Foreskin melanocyte (primary cell): ENCODE measurements at places on chromosomes 5 and 9.
A peak's percentile ranks its signal among the peaks of the same experiment; 100 is the strongest.

DNA sequence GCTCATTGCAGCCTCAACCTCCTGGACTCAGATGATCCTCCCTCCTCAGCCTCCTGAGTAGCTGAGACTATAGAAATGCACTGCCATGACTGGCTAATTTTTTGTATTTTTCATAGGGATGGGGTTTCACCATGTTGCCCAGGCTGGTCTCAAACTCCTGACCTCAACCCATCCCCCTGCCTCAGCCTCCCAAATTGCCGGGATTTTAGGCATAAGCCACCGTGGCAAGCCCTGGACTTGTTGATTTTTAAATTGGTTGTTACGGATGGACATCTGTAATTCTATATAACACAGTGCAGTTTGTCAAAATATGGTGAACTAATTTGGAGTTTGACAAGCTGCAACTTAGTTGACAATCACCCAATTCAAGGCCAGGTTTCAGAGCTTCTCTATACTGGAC lies 22.7 kb downstream of the SNX18 start:
- no peak for DNase-seq

GRCh38 chr5:44953078-44953477 lies 144.3 kb downstream of the MRPS30 start:
- no peak for DNase-seq

DNA sequence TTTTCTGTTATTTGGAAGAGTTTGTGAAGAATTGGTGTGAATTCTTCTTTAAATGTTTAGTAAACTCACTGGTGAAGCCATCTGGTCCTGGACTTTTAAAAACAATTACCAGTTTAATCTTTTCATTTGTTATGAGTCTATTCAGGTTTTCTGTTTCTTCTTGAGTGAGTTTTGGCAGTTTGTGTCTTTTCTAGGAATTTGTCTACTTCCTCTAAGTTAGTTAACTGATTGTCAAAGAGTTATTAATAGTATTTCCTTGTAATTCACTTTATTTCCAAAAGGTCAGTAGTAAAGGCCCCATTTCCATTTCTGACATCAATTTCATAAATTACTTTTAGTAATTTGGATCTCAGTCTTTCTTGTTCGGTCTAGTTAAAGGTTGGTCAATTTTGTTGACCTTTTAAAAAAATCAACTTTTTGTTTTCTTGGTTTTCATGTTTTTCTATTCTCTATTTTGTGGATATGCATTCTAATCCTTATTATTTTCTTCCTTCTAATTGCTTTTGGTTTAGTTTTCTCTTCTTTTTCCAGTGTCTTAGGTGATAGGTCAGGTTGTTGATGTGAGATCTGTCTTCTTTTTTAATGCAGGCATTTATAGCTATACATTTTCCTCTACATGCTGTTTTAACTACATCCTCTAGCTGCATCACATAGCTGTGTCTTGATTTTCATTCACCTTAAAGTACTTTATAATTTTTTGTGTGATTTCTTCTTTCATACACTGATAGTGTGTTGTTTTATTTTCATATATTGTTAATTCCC lies 7.3 kb upstream of the SMIM3 start:
- DNase-seq = no peak

DNA sequence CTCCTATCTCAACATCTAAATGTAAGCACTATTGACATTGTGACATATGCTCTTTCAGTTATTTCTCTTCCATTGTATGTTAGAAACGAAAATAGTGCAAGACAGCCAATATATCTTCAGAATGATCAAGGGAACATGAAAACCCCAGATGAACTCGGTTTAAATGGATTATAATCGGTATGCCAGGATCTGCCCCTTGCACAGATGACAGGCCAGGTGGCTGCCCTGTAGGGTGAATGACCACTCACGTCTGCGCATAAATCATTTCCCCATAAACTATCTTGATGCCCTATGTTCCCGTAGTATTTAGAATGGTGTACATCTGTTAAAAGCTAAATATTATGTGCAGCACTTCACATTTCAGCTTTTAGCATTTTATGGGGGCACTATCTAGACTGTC lies 69.7 kb upstream of the RANBP3L start:
- no peak for DNase-seq

DNA sequence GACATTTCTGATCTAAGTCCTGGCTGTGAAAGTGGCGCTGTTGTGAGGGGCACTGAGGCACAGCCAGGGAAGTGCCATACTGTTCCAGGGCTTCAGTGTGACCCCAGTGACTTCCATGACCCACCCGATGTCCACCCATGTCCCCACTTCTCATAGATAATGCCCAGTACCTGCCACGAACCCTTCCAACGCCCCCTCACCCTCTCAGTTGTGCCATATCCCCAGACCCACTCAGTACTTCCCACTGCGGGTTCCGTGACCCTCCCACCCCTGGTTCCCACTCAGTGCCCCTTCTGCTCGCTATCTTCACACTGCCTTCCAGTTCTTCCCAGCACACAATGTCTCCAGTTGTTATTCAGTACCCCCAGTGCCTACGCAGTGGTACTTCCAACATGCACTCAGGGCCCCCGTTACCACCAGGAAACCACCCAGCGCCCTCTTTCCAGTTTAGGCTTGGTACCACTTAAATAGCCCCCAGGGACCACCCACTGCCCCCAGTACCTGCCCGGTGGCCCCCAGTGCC lies 30.7 kb upstream of the PSD2 start:
- no peak for DNase-seq

- DNase-seq = no peak
Measured at GRCh38 chr5:116343961-116344360, 230.7 kb downstream of the SEMA6A start.

- DNase-seq = no peak
Measured at GRCh38 chr9:124295159-124295794, 37.5 kb downstream of the NEK6 start.

GRCh38 chr9:110290001-110290400 lies 33.7 kb upstream of the TXN start:
- no peak for DNase-seq

DNA sequence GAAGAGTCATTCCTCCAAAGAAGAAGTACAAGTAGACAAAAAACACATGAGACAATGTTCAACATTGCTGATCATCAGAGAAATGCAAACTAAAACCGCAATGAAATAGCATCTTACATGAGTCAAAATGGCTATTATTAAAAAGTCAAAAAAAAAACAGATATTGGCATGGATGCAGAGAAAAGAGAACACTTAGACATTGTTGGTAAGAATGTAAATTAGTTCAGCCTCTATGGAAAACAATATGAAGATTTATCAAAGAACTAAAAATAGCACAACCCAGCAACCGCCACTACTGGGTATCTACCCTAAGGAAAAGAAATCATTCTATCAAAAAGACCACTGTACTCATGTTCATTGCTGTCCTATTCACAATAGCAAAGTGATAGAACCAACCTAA lies 157.5 kb downstream of the CHSY3 start:
- DNase-seq = peak; percentile 98

- DNase-seq = peak; percentile 9
Measured at GRCh38 chr5:14743601-14744295, 79.2 kb downstream of the OTULIN start.

DNA sequence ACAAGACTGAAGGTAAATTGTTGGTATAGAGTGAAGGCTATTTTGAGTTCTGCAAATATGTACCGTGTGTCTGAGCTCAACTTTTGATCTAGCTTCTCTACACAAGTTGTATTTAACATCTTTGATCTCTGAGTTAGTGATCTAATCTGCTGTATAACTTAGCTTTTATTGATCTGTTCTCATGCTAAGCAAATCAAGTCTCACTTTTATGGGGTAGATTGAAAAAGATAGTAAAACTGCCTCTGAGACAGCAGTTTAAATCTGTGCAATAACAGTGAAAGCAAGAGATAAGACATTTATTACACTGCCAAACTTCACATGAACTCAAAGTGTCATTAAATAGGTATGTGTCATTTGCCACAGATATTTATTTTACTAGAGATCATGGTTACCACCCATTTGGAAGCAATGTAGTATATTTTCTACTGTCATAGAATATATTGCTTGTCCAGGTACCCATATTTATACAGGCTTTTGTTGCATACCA lies 477.3 kb downstream of the ISL1 start:
- no peak for DNase-seq

GRCh38 chr5:69404659-69405330 lies 10.1 kb upstream of the MARVELD2 start:
- DNase-seq = no peak

DNA sequence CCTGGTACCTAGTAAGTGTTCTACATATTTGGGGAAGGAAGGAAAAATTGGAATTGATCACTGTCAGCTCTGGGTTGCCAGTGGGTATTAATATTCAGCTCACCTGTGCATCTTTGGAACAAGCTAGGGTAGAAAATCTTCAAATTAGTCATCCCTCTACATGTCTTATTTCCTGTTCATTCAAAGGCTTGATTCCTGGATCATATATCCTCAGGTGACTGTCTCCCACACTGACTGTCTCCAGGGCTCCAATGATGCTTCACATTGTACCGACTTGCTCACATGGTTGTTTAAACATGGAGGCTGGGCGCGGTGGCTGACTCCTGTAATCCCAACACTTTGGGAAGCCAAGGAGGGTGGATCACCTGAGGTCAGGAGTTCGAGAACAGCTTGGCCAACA lies 11.6 kb upstream of the SUSD1 start:
- no peak for DNase-seq

DNA sequence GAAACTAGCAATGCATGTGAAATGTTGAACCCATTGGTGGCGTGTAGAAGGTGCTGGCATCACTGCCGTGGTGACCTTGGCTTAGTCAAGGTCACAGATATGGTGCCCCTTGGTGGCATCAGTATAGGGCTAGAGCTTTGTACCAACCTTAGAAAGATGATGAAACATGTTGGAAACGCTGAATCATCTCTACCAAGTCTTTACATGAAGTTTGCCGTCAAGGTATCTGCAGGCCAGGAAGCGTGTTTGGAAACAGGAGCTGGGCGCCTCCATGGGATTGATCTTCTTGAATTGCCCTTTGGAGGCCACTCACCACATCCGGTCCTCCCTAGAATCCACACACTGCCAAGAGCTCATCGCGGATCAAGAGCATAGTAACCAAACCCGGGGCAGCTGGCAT lies 16.9 kb upstream of the BOD1 start:
- DNase-seq = no peak

GRCh38 chr9:137116027-137116507 lies 1.5 kb upstream of the DPP7 start:
- no peak for DNase-seq

GRCh38 chr5:83197326-83197967 lies 120.1 kb downstream of the XRCC4 start:
- DNase-seq = no peak

- DNase-seq = no peak
Measured at GRCh38 chr9:100641166-100641565, 63.3 kb downstream of the CAVIN4 start.

DNA sequence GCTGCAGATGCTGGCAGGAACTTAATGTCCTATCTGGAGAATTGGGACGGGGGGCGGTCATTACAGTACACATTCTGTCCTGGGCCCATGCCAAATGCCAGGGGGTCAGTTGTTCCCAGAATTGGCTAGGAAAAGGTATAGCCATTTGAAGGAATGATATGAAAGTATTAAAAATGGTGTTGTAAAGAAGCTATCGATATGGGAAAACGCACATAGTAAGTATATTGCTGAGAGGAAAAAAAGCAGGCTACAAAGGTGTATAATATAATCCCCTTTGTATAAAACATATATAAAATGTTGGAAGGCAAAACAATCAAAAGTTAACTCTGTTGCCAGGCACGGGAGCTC lies 450 bp upstream of the ARHGEF39 start:
- DNase-seq = no peak

DNA sequence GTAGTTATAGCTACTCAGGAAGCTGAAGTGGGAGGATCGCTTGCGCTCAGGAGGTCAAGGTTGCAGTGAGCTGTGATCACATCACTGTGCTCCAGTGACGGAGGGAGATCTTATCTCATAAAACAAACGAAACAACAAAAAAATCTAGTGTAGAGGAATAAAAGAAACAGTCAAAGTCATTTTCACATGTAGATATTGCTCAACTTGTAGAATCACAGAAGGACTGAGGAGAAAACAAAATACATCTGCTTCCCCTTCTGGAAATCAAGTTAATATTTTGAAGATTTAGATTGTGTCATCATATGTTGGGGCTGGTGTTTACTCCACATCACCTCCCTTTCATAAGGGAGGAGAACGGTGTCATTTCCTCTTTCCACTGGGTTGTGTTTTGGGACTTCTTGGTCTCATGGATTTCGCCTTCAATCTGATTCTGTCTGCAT lies 8.2 kb upstream of the SLC46A2 start:
- DNase-seq = no peak

- DNase-seq = no peak
Measured at GRCh38 chr5:72387985-72388384, 67.8 kb downstream of the PTCD2 start.

- DNase-seq = no peak
Measured at GRCh38 chr9:69542942-69543704, 129.0 kb downstream of the APBA1 start.

- no peak for DNase-seq
Measured at GRCh38 chr5:82031220-82032119, 59.6 kb downstream of the ATG10 start.

- DNase-seq = no peak
Measured at GRCh38 chr9:129609486-129610212, 11.3 kb downstream of the C9orf50 start.

- peak; percentile 63 for DNase-seq
Measured at GRCh38 chr9:116592970-116593369, 94.1 kb upstream of the TRIM32 start.

- DNase-seq = no peak
Measured at GRCh38 chr5:13975246-13975645, 30.8 kb upstream of the DNAH5 start.

DNA sequence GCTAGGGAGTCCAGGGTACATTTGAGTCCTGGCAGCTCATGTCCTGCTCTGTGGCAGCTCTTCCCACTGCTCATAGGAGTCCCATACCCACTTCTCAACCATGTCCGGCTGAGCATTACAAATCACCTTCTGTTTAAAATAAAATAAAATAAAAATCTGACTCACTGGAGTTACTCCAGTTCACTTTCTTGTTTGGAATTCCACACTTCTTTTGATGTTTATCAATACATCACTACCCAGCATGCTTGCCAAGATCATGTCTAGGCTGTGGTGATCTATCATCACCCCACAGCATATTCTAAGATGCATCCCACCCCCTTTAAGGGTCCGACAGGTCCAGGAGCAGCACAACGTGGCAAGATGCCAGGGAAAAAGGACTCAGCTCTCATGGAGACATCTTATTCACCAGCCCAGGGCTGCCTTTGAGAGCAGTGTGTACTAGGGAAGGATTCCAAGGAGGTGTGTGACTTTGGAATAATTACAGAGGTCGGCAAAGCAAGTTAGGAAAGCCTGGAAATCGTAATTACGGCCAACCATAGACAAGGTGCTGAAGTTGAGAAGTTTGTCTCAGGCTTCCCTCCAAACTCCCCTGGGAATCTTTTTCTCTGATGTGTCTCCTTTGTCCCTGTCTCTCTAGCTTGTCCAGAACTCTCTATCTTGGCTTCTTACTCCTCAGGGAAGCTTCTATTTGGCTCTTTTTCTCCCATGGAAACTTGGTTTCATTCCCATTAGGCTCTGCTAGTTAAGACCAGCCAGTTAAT lies 111.4 kb upstream of the SLC1A3 start:
- no peak for DNase-seq

- DNase-seq = no peak
Measured at GRCh38 chr9:84271921-84272556, 68.5 kb downstream of the SLC28A3 start.

- DNase-seq = no peak
Measured at GRCh38 chr5:135127439-135128240, 93.6 kb upstream of the PITX1 start.

GRCh38 chr5:109903061-109903460 lies 213.3 kb downstream of the MAN2A1 start:
- DNase-seq = no peak

- DNase-seq = no peak
Measured at GRCh38 chr5:158922816-158923215, 176.9 kb downstream of the EBF1 start.
